ENCODE measurements at places on chromosomes 5 and 9.

- no peak for DNase-seq
Measured at GRCh38 chr5:56569566-56569965, 245.8 kb upstream of the MAP3K1 start.

GRCh38 chr5:14420101-14420811 lies 161.3 kb upstream of the OTULINL start:
- DNase-seq: no peak

- DNase-seq: no peak
Measured at GRCh38 chr5:97088774-97089148, 53.6 kb downstream of the LIX1 start.

DNA sequence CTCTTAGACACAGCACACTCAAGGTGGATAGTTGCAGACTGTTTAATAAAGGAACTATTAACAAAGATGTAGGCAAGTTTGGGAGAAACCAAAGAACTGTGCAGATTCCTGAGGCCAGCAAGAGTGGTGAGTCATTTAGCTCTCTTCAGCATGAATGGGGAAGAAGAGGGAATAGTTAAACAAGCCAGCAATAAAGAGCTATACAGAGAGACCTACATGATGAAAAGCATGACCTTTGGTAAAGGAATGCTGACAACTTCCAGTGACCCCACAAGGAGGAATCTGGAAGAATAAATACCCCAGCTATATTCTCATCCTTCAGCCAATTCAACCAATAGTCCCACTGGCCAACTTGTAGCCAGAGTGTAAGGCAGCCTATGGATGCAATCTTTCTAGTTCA lies 706.0 kb upstream of the GRAMD2B start:
- no peak for DNase-seq

GRCh38 chr5:158832096-158832685 lies 267.5 kb downstream of the EBF1 start:
- no peak for DNase-seq

- DNase-seq: no peak
Measured at GRCh38 chr9:101325053-101325452, 59.8 kb downstream of the BAAT start.

DNA sequence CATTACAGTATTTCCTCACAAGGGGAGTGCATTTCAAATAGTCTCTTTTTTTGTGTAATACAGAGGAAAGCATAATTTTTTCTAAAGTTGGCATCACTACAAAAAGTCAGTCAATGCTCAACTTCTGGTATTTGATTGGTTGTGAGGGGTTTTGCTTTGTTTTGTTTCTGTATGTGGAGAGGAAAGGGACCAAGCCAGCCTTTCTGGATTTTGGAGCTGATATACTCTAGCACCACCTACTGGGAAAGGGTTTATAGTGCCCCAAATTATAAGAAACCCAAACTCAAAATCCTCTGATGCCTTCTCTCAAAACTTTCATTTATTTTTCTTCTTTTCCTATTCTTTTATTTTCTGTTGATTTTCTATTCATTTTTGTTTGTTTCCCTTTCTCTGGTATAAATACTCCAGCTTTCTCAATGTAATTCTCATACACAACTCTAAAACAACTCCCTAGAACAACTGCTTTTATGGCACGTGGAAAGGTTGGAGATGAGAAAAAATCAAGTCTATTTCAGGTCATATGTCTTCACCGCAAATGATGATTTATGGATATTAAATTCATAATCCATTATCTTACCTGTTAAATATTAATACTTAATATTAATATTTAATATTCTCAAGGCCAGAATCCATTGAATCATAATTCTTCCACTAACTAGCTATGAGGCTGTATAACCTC lies 69.5 kb upstream of the ANXA1 start:
- DNase-seq: no peak

GRCh38 chr5:141714542-141715310 lies 32.7 kb upstream of the ARAP3 start:
- no peak for DNase-seq

DNA sequence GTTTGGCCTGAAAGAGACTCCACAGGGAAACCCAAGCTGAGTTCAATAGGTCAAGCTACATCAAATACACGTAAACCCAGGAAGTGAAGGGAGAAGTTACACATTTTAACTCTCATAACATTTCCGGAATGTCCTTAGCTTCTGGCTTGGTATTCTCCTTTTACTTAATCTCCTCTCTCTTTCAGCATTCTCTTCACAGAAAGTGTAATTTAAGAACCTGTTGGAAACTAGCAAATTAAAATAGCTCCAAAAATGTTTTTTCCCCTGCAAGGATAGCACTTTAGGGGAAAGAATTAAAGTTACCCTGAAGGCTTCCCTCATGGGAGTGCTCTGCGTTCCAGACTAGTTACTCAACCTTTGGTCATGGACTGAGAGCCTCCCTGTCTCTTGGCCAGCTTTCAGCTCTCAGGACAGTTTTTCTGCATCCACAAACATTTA lies 292.7 kb upstream of the TARS1 start:
- peak; percentile 28 for DNase-seq

DNA sequence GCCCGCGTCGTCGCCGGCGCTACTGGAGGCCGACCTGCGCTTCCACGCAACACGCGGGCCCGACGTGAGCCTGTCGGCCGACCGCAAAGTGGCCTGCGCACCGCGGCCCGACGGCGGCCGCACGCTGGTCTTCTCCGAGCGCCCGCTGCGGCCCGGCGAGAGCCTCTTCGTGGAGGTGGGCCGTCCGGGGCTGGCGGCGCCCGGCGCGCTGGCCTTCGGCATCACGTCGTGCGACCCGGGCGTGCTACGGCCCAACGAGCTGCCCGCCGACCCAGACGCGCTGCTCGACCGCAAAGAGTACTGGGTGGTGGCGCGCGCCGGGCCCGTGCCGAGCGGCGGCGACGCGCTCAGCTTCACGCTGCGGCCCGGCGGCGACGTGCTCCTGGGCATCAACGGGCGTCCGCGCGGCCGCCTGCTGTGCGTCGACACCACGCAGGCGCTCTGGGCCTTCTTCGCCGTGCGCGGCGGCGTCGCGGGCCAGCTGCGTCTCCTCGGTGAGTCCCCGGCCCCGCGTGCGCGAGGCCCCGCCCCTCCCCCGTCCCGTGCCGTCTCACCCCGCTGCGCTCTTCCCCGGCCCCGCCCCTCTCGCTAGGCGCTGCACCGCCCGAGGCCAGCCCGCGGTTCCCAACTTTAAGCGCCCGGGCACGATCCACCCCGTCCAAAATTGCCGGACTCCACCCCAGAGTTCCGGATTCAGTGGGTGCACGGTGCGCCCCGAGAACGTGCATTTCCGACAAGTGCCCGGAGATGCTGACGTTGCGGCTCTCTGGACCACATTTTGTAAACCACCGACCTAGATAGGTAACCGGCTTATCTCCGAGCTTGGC lies 42.8 kb downstream of the NEURL1B start:
- no peak for DNase-seq

DNA sequence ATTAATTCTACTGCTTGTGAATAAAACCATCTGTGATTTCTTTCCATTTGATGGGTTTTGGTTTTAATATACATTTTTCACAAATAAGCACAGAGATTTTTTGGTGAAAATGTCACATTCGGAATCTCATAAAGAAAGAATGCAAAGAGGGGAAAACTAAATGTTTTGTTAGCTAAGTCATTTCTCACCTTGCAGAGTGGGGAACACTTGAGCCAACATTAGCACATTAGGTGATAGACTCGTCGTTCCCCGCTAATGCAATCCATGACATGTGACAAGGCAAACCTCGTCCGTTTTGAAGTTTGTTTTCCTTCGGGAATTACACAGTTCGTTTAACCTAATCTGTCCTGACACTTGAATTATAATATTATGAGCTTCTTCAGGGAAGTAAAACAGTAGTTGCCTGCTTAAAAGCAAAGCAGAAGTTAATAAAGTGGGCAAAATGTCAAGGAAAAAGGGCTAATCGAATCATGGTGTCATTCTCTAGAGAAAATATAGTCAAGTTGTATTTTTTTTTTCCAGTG lies 95.8 kb upstream of the LMX1B start:
- DNase-seq: no peak

DNA sequence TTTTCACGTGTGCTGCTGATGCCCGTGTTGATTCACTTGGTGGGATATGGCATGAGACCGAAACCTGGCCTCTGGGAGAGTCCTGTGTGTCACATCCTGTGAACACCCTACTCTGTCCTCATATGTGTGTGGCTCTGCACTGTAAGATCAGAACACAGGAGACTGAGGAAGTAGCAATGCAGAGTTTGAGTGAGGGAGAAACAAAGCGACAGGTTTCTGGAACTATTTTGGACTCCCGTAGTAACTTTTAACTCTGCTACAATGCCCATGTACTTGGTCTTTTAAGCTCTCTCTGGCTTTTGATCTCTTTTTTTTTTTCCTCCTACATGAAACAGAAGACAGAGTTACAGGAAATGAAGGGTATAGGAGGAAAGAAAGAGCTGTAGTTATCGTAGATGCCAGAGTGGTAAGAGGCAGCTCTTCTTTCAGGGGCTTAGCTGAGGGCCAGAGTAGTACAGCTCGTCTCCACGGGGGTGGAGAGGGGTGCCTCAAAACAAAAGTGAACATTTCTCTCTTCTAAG lies 26.6 kb downstream of the GRAMD2B start:
- no peak for DNase-seq

DNA sequence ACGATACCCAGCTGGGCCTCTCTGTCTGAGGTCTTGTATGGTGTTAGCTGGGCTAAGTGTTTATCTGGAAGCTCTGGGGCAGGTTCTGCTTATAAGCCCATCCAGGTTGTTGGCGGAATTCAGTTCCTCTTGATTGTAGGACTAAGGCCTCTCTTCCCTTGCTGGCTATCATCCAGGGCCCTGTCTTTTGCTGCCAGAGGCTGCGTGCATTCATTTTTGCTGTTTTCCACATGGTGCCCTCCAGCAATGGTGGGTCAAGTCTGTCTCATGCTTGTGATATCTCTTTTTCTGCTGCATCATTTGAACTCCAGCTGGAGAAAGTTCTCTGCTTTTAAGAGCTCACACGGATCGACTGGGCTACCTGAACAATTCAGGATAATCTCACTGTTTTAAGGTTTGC lies 105.7 kb upstream of the ZNF618 start:
- no peak for DNase-seq

GRCh38 chr5:158264264-158264663 lies 405.3 kb upstream of the CLINT1 start:
- DNase-seq: no peak

- no peak for DNase-seq
Measured at GRCh38 chr5:100761192-100761591, 141.9 kb downstream of the ST8SIA4 start.

Data from GOT3 (cell line).